GM13976 (cell line): ENCODE measurements at places on chromosomes 16 and 17.
A peak's percentile ranks its signal among the peaks of the same experiment; 100 is the strongest.

- no peak for DNase-seq
These were observed 608.0 kb upstream of the CDH8 start for GRCh38 chr16:62644030-62644812.

DNA sequence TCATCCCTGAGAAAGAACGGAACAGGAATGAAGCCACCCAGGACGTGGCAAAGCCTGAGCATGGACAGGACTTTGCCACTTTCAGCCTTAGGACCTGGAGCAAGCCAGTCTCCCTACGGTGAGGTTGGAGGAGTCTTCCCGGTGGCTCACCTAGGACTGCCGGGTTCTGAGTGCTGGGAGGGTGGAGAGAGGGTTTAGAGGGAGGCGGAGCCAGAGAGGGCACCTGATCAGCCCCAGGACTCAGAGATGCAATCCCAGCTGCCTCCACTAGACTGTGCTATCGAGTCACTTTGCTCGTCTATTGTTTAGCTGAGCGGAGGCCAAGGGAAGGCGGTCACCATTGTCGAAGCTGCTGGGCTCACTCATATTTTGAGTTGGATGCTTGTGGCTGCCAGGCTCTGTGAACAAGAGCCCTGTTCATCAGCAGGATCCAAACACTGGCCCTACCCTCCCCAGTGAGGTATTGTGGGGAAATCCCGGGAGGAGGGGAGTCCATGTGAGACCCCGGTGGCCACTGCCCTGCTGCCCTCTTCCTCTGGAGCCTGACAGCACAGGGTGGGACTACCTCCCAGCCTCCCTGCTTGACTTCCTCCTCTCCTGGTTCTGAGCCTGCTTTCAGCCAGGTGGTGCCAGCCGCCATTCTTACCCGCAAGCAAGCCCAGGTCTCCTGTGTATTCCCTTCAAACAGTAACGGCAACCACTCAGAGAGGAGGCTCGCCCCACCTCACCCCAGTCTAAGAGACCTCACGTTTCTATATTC is 7.0 kb downstream of the KRT14 start:
- DNase-seq: peak; percentile 91

DNA sequence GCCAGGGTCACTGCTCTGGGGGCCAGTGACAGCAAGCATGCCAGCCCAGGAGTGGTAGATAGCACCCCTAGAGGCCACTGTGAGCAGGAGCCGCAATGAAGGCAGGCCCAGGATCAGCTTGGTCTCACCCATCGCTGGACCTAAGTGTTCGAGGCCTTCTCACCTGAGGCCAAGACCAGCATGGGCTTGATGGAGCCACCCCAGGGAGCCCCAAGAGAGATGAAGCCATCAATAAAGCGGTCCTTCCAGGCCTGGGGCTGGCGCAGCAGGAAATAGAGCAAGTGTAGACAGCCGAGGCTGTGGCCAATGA is 1.8 kb downstream of the LCAT start:
- peak; percentile 78 for DNase-seq

DNA sequence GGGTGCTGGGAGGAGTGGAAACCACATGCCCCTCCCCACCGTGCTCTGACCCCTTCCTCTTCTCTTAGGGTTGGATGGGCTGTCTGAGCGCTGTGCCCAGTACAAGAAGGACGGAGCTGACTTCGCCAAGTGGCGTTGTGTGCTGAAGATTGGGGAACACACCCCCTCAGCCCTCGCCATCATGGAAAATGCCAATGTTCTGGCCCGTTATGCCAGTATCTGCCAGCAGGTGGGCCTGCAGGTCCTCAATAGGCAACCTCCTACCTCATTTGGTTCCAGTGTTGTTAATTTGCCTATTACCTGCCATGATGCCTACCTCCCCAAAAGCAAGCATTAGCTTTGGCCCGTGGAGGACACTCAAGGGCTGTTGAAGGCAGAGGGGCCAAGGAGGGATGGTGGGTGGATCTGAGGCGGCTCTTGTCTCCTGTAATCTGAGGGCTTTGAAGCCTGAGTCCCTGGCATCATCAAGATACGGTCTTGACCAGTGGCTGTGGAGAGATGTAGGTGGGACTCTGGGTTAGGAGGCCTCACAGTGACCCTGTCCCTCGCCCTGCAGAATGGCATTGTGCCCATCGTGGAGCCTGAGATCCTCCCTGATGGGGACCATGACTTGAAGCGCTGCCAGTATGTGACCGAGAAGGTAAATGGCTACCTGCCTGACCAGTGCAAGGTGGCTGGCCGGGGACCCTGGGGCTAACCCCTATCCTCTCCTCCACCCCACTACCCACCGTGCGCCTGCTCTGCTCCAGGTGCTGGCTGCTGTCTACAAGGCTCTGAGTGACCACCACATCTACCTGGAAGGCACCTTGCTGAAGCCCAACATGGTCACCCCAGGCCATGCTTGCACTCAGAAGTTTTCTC is 3.4 kb downstream of the ALDOA start:
- DNase-seq: no peak

DNA sequence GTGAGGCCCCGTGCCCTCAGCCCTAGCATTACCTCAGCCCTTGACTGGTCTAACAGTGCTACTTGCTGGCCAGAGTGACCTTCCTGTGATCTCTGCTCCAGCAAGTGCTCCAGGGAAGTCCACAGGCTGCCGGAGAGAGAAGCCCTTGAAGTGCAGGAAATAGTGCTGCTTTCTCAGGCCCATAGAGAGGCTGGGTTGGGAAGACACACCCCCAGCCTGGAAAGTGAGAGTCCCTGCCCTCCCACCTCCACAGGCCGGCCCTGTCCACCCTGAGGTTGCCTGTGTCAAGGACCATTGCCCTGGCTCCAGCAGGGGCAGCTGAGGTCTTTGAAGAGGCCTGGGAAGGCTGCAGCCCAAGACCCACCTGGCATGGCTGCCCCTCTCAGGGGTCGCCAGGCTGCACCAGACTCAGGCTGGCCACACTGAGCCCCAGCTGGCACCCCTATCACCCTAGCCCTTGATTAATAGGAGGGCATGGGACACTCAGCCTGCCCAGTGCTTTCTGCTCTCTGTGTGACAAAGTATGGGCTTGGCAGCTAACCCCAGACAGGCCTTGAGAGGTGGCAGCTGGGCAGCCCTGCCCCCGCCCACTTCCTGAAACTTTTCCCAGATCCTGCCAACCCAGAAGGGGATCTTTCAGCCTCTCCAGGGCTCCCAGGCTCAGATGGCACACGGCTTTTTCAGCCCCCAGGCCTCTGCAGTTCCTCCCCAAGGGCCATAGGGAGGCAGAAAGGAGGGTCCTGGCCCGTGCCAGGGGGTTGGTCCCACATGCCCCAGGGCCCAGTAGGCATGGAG is 21.7 kb downstream of the ATP6V0D1 start:
- DNase-seq: no peak

- DNase-seq: no peak
These were observed 2.2 kb downstream of the TMC8 start for GRCh38 chr17:78132767-78133178.

GRCh38 chr16:56710181-56710737 is 19.7 kb upstream of the NUP93 start:
- DNase-seq: no peak

GRCh38 chr17:77318021-77318420 is 177.3 kb downstream of the SEC14L1 start:
- no peak for DNase-seq

DNA sequence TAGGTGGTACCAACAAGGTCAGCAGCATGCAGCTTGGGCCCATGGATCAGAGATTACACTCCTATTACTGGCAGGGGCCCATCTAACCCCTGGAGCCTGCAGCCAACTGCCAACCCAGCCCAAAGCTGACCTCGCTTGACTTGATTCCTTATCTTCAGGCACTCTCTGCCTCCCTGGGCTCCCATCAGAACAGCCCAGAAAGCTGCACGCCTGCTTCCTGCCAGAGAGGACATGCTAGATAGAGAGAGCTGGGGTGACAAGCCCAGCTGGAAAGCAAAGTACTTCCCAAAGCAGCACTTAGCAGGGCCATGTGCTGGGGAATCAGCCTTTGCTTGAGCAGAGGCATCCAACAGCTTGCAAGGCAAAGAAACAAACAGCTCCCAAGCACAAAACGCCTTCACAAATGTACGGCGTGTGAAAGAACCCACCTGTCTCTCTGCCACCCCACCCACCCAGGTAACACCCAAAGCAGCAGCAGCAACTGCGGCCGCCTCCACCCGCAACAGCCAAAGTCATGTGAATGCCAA is 74.2 kb upstream of the NLK start:
- no peak for DNase-seq

DNA sequence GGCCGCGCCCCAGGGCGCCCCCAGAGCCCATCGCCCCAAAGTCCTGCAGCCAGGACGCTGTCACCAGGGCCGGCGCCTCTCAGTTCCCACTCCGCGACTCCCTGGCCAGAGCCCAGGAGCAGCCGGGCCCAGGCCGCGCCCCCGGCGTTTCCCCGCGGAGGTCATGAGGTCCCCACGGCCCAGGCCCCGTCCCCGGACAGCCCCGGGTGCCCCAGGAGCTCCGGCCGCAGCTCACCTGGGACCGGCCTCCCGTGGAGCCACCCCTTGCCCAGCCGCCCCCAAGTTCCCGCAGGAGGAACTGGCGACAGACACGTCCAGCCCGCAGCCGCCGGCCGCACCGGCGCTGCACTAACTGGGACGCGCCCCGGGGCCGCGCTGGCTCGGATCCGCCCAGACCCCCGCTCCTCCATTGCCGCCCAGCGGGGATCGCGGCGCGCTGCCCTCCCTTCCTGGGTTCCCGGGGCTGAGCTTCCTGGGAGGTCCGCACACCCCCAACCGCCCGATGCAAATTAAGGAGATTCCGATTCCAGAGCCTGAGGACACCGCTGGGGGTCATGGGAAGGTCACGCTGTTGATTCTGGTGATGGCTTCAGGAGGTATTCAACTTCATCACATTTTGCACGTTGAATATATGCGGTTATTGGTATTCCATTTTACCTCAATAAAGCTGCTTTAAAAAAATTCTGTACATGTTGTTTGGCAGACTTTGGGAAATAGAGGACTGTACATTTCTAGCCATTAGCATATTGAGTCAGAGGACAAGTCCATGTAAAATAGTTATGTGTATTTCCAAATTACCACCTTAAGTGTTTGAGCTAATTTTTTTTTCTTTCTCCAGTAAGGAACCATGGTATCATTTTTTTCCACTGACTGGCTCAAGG is 9.9 kb downstream of the AHSP start:
- no peak for DNase-seq

DNA sequence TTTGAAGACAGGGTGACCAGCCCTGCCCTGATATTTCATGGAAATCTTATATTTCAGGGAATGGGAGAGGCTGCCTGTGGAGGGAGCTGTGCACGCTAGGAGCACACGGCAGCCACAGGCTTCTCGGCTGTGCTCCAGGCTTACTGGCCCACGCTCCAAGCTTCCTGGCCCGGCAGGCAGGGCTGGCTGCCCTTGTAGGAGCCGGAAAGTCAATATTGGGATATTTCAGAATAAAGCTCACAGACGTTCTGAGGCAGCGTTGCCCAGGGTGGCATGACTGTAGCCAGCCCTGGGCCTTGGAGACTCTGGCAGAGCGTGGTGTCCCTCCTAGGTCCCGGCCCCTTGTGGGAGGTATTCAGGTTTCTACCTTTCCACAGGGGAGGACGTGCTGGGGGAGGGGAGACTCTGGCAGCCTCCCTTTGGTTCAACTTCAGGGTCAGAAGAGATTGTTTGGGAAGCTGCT is 95.6 kb downstream of the NPIPB11 start:
- no peak for DNase-seq

DNA sequence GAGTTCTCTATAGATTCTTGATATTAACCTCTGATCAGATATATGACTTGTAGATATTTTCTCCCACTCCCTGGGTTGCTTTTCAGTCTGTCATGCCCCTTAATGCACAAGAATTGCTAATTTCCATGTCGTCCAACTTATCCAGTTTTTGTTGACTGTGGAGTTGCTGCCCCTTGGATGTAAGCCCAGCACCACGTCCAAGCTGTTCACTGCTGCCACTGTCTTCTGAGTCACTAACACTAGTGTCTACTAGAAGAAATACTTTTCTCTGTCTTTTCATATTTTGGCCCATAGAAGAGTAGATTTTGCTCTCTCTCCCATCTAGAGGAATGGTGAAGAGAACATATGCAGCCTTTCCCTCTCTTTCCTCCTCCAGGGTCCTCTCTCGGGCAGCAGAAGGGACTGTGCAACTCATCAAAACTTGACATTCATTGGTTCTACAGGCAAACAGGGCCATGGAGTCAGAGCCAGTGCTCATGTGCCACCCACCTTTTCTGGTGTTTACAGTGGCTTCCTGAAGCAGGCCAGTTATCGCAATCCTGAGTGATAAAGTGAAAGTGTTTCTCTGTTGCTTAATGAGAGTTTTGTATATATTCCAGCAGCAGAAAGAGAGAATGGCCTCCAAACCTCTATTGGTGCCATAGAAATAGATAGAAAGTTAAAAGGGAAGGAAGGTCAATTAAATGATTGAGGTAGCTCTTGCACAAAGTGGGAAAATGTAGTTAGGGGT is 22.6 kb upstream of the PMP22 start:
- DNase-seq: no peak

DNA sequence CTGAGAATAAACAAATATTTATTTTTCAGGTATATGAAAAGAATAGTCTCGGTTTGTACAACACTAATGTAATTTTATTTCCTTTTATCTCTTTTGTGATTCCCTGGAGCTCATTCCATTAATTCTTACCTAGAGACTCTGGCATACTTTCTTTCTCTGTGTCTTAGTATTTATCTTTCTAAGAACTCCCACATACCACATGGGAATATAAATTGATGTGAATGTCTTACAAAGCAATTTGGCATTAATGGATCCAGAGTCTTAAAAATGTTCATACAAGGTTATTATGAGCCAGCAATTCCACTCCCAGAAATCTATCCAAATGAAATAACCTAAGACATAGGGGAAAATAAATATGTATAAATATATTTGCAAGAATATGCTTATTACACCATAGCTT is 202.7 kb downstream of the CDH11 start:
- DNase-seq: no peak

DNA sequence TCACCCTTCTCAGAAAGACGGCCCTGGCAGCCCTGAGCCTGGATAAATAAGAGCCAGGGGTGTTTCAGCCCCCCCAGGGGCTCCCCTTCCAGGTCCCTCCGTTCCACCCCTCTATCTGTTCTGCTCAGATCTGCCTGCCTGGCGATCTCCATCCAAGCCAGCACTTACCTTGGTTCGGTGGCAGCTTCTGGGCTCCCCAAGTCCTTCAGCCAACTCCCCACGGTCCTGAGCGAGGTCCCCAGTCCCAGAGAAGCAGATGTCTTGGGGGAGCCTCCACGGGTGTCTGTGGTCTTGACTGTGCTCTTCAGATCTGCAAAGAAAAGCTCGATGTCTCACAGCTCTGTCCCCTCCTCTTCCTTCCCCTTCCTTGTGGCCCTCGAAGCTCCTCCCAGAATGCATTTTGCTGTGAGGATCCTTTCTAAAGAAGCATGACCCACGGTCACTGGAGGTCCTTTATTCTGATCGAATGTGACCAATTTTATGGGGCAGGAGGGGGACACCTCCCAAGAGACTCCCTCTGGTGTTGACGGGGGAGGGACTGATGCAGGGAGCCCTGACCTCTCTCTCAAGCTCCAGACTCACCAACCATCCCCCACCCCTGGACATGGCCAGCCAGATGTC is at the start of gene PIK3R6:
Gene PIK3R6 (minus strand): TSS at position 314 of the 621 bp plus-strand sequence. CDS start 17,880 bp downstream, outside the sequence.
- peak; percentile 59 for DNase-seq

DNA sequence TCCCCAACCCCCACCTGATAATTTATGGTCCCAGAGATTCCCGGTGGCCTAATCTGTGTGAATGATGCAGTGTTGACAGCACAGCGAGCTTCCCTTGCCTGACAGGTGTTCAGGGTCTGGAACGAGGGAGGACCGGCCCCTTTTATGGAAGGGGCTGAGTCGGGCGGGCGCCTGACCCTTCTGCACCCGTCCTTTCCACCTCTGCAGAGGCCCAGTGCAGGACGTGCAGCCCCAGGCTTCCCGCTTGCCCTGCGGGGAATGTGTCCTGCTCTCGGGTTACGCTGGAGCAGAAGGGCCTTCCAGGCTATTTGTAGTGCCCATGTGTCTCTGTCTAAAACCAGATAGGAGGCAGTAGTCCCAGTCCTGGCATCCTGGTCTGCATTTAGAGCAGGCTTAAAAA is 16.2 kb downstream of the SMTNL2 start:
- DNase-seq: no peak

- no peak for DNase-seq
These were observed 30.3 kb upstream of the IL17C start for GRCh38 chr16:88608076-88608475.
